ENCODE measurements at places on chromosomes 2 and 18.

- no peak for DNase-seq
Measured at GRCh38 chr2:200483729-200484198, 26.1 kb downstream of the KCTD18 start.

DNA sequence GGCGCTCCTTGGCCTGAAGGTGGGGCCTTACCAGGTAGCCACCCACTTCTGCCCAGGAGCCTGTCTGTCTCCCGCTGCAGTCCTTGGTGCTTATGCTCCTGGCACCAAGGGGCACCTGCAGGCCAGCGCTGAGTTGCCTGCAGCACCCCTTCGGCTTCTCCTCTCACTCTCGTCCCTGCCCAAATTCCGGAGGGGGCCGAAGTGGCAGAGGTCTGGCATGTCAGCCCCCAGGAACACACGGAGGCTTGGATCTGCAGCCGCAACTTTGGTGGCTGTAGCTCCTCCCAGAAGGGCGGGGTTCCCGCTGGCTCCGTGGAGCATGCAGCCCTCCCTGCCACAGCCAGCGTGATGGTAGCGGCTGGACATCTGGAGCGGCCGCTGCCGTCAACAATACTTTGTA, 37.7 kb upstream of the ZNF804A start:
- no peak for DNase-seq

DNA sequence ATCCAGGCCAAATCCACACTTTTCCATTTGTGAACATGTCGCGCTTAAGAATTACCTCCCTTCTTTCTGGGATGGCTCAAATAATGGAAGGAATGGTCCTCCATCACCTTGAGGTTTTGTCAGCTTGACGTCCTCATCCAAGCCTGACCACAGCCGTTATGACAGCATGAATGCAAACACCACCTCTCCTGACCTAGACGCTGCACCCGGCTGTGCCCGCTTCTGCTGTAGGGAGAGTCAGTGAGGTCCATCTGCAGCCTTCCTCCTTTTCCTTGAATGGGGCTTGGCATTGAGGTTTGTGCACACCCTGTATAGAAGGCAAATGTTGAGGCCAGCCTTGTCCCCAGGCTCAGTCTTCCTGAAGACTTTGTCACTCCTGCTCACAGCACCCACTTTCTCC, 85.5 kb downstream of the TGOLN2 start:
- DNase-seq = no peak

DNA sequence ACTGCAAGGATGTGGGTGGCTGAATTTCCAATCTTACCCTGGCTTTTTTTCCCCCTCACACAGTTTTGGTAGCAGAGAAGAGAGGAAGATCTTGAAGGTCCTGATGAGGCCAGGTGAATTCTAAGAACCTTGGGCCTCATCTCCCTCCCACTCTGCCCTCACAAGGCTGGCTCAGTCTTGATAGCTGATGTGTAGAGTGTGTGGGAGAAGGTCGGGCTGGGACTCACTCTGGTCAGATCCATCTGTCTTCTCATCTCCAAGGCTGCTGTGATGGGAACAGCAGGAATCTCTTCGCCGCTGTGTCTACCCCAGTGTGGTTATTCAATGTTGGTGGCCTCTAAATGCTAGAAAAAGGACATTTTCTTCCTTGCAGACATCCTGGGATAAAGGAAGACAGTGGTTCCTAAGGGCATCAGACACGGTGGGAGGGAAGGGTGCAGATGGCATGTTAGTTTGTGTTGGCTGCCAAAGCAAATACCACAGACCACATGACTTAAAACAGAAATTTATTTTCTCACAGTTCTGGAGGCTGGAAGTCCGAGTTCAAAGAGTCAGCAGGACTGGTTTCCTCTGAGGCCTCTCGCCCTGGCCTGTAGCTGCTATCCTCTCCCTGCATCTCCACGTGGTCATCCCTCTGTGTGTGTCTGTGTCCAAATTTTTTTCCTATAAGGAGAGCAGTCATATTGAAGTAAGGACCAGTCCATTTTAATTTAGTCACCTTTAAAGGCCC, 37.6 kb upstream of the MGAT4A start:
- DNase-seq = no peak
